Right renal cortex interstitium (tissue), 3 donors: ENCODE measurements at places on chromosomes 6 and 20.

DNA sequence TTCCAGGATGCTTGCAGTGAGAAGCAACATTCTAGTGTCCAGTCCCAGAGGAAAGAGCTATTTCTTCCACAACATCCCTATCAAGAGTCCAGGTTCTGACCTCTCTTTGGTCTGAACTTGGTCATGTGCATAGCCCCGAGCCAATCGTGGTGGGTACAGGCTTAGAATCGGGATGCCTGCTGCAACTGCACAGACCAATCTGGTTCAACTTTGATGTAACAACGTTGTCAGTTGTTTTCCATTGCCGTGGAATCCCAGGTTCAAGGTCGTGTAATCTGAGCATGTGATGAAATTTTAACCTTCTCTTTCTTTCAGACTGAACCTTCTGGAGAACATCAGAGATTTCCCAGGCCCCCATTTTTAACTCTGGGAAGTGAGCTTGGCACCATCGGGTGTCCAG, 130.5 kb downstream of the ANKRD60 start:
- DNase-seq: no peak

DNA sequence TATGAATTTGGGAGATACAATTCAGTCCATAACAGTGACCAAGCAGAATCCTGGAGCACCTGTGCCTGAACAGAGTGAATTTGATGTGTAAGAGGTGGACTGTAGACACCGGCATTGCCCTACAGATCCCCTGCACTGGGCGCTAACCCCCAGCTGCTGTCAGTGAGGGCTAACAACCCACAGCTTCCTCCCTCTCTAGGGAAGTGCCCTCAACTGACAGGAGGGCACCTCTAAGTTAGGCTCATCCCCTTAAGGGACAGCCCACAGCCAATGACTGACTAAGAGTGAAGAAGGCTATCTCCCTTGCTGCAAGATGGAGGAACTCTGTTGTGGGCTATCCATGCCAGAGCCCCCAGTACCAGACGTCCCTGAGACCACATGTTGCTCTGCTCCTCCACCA, 15.3 kb upstream of the BPIFB1 start:
- no peak for DNase-seq

GRCh38 chr20:10856237-10857015, 182.6 kb upstream of the JAG1 start:
- DNase-seq: no peak

DNA sequence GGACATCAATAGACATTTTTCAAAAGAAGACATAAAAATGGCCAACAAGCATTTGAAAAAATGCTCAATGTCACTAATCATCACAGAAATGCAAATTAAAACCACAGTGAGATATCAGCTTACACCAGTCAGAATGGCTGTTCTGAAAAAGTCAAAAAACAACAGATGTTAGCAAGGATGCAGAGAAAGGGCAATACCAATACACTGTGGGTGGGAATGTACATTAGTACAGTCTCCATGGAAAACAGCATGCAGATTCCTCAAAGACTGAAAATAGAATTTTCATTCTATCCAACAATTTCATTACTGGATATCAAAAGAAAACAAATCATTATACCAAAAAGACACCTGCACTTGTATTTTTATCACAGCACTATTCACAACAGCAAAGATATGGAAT, 85.3 kb downstream of the DCDC2 start:
- no peak for DNase-seq

- no peak for DNase-seq
Observed at GRCh38 chr20:35462351-35462750, 7.0 kb downstream of the CEP250 start.

DNA sequence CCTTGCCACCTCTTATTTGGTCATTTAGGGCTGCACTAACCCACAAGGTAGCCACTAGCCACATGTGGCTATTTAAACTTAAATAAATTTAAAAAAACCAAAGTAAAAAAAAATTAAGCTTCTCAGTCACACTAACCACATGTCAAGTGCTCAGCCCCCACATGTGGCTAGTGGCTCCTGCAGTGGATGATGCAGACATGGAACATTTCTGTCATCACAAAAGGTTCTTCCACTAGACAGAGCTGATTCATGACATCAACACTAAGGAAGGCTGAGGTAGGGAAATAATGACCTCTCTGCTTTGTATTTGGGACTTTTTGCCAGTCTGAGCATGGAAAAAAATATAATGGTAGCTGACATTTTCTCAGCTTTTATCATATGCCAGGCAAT, 173.0 kb upstream of the FERMT1 start:
- DNase-seq: no peak

DNA sequence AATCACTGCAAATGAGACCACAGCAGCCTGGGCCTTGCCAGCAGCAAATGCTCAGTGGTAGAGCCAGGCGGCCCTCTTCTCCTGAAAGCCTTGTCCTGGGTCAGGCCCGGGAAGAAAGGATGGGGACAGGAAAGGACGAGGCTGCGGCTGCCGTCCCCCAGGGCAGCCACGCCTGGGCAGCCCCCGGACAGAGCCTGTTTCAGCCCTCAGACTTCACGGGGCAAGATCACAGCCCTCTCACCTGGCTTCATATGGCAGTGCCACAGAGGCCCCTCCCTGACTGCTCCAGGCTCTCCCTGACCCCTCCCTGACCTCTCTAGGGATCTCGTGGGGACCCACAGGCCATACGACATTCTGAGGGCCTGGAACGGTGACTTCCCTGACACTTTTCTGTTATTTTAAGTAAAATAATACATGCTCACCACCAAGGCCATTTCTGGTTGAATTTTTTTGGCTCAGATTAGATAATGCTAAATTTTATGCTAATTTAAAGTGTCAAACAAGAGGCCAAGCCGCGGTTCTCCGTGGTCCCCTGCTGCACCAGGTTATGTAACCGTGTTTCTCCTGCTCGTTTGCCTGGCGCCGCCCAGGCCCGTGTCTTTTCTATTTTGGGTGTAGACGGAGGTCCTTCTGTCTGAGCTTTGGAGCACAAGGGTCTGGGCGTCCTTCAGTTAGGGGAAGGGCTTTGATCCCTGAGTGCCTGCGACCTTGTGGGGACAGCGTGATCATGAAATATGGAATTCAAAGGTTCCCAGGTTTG, 59.9 kb upstream of the BHLHE23 start:
- DNase-seq: no peak

GRCh38 chr6:75167325-75167724, 38.5 kb downstream of the COL12A1 start:
- no peak for DNase-seq

- no peak for DNase-seq
Observed at GRCh38 chr6:79993012-79993910, 11.2 kb upstream of the TTK start.

GRCh38 chr20:47761482-47762047, 23.7 kb downstream of the SULF2 start:
- no peak for DNase-seq

DNA sequence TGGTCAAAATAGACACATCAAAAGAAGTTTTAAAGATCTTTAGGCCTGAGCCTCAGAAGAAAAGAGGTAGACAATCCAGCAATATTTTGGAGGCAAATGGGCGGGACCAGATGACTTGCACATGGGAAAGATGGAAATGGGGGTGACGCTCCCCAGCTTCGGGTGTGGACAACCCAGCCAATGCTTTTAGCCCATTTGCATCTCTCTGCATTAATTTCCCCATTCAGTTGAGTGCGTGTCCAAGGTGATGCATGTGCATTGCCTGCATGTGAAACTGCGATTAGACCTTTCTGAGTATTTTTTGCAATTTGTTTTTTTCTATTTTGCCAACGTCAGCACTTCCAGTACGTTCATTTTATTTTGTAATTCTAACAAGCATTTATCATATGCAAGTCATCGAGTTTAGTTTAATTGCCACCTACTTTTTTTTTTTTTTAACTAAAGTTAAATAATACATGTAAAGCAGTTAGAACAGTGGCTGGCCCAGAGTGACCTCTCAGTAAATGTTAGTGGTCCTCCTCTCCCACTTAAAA, 24.2 kb downstream of the PDRG1 start:
- DNase-seq: no peak

- no peak for DNase-seq
Observed at GRCh38 chr20:8079976-8080375, 52.1 kb upstream of the PLCB1 start.

DNA sequence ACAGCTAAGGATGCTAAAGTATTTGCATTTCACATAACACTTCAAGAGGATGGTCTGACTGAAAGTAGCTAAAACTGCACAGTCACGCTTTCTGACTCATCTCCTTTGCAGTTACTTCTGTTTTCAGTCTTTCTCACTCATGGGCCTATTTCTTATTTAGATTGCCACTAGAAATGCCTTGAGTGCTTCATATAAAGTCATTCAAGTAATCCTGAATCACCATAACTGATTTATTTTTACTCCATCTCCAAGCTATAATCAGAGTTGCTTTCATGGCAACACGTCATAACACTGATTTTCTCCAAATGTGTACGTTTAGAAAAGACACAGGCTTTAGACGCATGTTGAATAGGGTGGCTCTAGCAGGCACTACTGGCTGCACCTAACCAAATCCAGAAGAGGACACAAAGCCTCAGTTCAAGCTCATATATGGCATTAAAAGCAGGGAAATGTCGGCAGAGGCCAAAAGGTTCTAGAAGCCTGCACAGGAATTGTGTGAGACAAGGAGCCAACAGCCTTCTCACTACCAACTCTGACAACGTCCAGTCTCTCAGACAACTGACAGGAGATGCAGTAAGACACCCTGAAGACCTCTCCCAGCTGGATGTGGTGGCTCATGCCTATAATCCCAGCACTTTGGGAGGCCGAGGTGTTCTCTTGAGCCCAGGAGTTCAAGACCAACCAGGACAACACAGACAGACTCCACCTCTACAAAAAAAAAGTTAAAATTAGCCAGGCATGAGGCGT, 64.1 kb upstream of the BEND6 start:
- no peak for DNase-seq

- no peak for DNase-seq
Observed at GRCh38 chr6:67252663-67253062, 1382.4 kb upstream of the ADGRB3 start.

DNA sequence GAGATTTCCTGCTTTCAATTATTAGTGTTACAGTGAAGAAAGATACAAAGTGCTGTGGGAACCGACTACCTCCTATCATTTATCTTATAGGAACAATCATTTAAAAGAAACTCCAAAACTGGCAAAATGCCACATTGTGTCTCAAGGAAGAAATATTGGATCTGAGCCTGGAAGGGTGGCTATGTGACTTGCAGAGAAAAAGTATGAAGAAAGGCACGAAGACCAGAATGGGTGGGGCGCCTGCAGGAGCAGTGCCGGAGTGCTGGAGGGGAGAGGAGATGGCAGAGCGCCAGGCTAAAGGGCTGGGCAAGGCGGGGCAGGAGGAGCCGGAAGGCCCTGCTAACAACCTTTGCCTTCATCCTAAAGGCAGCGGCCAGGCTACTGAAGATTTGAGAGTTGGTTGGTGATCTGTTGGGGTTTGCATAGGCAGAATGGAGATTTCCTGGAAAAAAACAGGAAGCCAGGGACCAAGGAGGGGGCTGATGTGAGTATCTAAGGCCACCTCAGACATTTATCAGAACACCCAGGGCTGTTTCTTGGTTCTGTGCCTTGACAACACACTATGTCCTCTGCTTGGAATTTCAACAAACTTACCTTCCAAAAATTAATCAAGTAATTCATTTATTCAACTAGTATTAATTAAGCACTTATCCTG, 125.6 kb downstream of the MAFB start:
- DNase-seq: no peak

DNA sequence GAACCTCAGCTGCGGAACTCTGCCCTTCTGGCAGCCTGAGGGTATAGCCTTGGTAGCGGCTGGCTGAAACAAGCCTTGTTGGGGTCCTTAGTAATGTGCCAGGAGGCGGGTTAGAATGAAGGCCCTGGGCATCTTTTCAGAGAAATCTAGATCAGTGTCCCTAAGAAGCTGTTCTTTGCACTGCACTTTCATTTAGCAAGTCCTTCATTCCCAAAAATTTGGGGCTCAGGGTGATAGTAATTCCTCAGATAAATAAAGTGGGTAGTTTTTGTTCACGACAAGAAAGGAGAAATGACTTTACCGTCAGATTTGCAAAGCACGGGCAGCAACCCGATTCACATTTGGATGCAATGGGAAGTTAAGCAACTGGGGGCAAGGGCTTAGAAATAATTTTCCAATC, 3.2 kb downstream of the INSM1 start:
- DNase-seq: no peak

DNA sequence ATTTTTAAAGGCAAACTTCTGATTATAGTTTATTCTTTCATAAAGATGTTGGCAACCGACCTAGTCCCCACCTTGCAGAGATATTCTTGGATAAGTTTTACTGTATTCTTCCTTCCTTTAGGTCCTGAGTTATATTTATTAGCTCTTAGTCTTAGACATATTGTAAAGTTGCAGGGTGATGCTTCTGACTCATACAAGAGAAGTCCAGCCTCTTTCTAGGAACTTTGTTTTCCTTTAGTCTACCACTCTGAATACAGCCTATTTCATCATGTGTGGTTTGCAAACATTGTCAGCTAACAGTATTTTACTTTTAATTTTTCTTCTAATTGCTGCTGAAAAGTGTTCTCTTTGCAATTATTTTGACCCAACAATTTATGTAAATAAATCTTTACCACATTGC, 686.7 kb downstream of the COL12A1 start:
- no peak for DNase-seq

- no peak for DNase-seq
Observed at GRCh38 chr6:154404791-154405400, 48.3 kb upstream of the IPCEF1 start.

DNA sequence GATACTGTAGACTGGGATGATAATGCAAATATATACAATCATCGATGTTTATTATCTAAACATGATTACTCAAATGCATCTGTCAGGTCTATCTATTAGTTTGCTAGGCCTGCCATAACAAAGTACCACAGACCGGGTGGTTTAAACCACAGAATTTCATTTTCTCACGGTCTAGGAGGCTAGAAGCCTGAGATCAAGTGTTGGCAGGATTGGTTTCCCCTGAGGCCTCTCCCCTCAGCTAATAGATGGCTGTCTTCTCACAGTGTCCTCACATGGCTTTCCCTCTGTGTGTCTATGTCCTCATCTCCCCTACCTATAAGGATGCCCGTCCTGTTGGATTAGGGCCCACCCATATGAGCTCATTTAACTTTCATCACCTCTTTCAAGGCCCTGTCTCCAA, 512.6 kb upstream of the SLC35B3 start:
- DNase-seq: no peak

DNA sequence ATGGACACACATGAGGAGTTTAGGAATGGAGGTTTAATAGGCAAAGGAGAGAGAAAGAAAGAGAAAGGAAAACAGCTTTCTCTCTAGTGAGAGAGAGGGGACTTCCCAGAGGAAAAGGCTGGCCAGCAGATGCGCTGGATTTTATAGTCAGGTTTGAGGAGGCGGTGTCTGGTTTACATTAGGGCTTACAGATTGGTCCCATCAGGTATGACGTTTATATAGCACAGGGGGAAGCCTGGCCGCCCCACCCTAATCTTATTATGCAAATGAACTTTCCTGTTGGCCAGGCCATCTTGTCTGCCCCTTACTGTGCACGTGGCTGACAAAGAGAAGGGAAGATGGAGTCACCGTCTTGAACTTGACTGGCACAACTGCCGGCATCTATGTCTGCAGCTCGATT, 86.6 kb upstream of the QKI start:
- no peak for DNase-seq

DNA sequence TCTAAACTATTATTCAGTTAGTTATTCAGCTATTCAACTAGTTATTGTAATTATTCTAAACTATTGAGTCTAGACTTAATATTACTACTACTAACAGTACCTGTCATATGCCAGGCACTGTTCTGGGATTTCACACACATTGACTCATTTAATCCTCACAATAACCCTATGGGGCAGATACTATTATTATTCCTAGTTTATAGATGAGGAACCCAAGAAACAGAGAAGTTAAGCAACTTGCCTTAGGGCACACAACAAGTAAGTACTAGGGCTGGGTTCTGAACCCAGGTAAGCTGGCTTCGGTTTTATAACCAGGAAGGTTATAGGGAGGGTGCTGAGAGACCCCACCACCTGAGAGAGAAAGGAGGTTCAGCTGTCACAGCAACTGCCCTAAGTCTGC, 7.8 kb downstream of the TEAD3 start:
- no peak for DNase-seq
